ENCODE measurements at places on chromosomes 11 and 22.

- no peak for DNase-seq
Observed at GRCh38 chr22:48858121-48858520, 969.6 kb downstream of the BRD1 start.

DNA sequence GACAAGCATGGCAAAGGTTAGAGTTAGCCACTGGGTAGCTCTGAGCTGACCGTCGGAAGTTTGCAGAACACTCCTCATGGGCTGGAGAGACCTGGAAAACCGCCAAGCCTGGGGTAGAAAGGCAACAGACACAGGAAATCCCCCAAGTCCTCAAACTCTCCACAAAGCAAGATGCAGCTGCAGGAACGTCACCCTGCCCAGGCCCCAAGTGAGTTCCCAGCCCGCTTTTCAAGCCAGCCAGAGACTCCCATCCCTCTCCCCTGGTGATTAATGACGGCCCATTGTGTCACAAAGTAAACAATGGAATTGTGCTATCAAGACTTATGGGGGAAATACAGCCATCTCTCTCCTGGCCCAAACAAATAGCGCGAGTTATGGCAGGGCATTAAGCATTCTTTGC is 633.0 kb downstream of the TBC1D22A start:
- no peak for DNase-seq

DNA sequence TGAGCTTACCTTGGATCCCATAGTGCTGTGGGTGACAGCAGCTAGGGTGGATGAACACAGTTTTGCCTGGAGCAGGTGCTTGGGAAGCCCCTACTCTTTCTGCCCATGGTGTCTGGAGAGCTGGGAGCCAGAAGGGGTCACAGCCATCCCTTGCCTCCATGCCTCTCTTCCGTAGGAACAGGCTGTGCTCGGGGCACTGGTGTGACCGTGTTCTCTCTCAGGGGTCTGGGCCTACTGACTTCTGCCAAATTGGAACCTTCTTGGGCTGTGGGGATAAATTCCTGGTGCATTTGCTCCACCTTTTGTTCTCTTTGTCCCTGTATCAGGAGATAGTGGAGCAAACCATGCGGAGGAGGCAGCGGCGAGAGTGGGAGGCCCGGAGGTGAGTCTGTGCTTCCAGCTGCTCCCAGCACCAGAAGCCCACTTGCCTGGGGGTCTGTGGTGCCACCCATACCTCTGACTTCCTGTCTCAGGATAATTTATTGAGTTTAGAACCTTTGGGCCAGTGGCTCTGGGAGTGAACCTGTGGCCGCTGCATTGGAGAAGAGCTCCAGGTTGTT is 14.4 kb downstream of the CDC45 start:
- DNase-seq: no peak

DNA sequence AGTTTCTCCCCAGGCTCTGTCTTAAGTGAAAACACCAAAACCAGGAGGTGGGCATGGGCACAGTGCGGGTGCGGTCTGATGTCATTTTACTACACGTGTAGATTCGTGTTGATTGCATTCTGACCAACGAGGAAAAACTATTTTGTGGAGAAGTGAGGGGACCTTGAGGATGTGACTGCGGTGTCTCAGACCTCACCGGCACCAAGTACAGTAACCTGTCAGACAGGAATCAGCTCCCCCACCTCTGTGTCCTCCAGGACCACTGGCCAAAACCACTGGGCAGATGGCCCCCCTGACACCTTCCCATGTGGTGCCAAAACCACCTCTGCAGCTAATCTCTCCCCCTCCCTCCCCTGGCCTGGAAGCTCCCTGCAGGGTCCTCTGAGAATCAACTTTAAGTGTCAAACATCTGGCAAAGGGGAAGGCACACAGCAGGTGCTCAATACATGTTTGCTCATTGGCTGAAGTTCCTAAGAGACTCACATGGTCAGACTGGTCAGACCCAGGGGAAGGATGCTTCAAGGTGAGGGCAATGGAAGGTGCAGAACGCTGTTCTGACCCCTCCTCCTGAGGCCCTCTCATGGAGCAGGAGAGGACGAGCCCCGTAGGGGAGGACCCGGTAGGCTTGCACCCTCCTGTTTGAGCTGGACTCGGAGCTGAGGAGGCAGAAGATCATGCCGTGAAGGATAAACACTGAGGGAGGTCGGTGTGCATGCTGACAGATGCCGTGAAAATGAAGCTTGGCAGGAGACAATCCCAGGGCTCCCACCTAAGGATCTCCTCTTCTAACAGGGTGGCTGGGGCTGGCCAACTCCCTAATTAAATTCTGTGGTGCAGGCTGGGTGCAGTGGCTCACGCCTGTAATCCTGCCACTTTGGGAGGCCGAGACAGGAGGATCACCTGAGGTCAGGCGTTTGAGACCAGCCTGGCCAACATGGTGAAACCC is 129.9 kb downstream of the MPPED1 start:
- DNase-seq: no peak
